Hematopoietic multipotent progenitor cell treated with erythropoietin and hydrocortisone succinate and interleukin-3 and kit ligand, for 8 days (in vitro differentiated cells): ENCODE measurements at places on chromosomes 13 and 19.

DNA sequence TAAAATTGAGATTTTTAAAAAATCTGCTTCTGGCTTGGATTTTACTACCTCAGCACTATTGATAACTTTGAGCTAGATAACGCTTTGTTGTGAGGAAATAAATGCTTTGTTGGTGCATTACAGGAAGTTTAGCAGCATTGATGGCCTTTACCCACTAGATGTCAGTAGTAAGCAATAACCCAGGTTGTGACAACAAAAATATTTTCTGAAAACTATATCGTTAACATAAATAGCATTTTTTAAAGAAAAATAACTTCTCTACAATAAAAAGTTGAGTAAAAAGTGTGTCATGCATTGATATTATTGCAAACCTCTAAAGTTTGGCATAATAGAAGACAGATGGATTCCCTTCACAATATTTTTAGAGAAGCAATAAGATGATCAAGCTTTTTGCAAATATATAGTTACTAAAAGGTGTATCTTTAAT lies 1246.5 kb downstream of the UQCRFS1 start:
- DNase-seq: peak; percentile 4

DNA sequence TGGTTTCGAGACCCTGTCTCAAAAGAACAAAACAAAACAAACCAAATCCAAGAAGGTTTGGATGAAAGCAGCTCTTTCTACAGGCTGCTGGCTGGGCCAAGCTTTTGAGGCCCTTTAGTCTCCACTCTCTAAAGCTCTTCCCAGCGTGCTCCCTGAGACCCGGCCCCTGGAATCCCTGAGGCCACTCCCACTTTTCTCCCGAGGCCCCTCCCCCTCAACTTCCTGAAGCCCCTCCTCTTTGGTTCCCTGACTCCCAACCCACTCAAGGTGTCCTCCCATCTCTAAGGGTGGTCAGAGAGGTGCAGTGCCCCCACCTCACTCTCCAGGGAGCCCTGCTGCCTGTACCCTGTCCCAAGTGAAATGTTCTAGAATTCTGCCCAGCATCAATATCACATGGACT lies 10.6 kb downstream of the ERICH6B start:
- DNase-seq: no peak

GRCh38 chr19:57615346-57615745 lies 1.3 kb downstream of the ZNF134 start:
- peak; percentile 38 for DNase-seq

- no peak for DNase-seq
These were observed 29.1 kb upstream of the NCCRP1 start for GRCh38 chr19:39167461-39168257.

GRCh38 chr13:72889495-72889894 lies 107.6 kb downstream of the PIBF1 start:
- DNase-seq: peak; percentile 93

- peak; percentile 71 for DNase-seq
These were observed at the start of gene LRG1 for GRCh38 chr19:4539693-4540581. Gene LRG1 (minus strand): TSS chr19:4540036. CDS start chr19:4540013, 23 bp downstream.

DNA sequence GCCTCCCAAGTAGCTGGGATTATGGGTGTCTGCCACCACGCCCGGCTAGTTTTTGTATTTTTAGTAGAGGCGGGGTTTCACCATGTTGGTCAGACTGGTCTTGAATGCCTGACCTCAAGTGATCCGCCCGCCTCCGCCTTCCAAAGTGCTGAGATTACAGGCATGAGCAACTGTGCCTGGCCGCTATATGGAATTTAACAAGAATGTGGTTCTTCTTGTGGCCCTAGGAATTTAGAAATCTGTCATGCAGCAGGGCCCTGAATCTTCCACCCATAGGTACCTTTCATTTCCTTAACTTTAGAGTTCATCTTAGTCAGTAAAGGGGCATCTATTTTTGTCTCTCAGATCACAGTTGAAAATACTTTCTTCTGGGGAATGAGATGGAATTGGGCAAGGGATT lies 25.6 kb upstream of the NDFIP2 start:
- DNase-seq: no peak

GRCh38 chr13:76286178-76286577 lies 600.0 kb downstream of the KCTD12 start:
- DNase-seq: no peak

DNA sequence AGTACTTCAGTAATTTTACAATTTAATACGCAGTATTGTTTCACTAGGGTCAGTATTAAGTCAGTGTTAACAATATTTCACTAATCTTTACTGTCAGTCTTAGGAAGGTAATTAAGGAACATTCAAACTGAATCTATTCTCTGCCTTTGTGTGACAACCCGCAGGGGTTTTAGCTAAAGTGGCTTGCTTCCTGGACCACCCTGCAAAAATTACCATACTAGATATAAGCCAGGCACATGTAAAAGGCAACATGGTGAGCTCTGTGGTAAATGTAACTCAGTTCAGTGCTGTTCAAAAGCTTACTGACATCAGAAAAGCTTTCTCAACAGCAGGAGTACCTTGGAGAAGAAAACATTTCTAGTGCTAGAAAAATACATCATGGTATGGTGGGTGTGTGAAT lies 116.7 kb downstream of the FREM2 start:
- no peak for DNase-seq

DNA sequence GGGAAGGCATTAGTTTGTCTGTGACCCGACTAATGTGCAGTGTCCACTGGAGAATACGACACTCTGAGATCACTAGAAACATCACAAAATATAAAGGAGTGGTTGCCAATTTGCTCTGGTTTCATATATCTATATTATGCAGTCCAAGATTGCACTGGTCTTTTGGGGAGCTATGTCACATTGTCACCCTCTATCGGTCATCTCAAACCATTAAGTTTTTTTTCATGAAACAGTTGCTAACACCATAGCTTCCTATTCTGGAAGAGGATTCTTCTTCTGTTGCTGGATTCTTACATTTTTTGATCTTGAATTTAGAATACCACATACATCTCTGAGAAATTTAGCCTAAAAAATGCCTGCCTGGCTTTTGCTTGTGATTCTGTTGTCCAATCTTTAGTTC lies 168.6 kb downstream of the LACC1 start:
- peak; percentile 10 for DNase-seq

GRCh38 chr13:39656325-39656677 lies 839 bp downstream of the COG6 start:
- no peak for DNase-seq

DNA sequence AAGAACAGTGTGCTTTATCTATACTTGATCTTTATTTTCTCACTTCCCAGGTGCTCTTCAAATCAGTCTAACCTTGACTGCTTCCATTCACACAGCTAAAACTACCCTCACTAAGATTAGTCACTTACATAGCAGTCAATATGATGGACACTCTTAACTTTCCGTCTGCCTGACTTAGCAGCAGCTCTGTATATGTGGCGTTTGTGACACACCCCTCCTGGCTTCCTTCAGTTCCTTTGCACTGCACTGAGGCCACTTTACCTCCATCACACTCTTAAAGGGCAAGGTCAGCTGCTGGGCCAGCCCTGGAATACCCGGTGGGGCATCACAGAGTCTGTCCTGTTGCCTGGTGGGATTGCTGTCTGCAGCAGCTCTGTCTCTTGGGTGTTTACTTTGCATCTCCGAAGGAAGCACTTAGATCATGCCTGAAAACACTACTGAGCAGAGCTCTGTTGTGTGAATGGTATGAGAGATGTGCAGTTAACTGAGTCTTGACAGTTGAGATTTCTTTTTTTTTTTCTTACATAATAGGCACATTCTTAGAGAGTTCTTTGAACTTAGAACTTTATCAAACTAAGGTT lies 35.6 kb upstream of the IL17D start:
- no peak for DNase-seq

DNA sequence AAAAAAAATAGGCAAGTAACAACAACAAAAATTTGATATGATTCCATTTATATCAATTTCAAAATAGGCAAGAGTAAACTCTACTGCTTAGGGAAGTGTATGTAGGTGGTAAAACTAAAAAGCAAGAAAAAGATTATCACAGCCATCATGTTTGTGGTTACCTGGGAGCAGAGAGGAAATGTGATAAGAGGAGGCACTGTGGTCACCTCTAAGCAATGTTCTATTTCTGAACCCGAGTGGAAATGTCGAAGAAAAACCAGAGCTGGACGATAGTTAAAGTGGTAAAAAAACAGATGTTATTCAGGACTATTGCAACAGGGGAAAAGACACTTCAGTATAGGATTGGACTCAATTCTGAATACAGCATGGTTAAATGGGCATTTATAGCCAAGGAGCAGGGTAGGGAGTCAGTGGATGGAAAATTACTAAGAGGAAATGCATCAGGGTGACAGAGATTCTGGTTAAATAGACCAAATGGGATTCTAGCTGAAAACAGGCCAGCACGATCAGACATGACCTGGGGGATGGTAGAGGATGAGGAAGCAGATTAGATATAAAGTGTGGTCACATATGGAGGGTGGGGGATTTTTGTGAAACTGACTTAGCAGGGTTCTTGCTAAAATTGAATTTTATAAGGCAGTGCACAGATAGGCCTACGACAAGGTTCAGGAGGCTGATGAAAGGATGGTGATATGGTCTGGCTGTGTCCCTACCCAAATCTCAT lies 6.0 kb upstream of the TEX30 start:
- DNase-seq: peak; percentile 51

DNA sequence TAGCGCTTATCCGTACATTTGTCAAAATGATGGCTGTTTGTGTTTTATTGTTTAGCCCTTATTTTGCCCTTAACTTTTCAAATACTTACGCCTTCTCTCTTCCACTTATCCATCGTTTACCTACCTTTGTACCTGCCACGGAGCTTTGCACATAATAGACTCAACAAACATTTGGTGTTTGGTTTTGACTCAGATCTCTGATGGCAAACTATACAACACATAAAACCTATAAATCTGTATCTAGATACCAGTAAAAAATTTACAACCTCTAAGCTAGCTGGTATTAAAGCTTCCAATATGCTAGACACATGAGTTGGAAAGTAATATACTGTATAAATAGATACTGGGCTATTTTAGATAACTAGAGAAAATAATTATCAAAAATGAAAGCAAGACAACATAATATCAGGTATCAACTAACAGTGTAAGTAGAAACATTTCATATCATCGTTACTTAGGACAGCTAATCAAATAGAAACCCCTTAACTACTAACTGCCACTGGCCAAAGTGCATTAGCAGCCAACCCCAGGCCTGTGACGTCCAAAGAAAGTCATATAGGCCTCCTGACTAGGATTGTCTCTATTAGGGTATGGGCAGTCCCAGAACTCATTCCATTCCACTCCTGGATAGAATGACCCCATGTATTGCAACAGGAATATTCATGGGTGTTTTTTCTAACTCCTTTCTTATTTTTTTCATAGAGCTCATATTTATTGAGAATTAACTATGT lies 53.8 kb downstream of the KCTD12 start:
- no peak for DNase-seq

GRCh38 chr13:104766319-104766718 lies 1700.1 kb upstream of the SLC10A2 start:
- DNase-seq: no peak

DNA sequence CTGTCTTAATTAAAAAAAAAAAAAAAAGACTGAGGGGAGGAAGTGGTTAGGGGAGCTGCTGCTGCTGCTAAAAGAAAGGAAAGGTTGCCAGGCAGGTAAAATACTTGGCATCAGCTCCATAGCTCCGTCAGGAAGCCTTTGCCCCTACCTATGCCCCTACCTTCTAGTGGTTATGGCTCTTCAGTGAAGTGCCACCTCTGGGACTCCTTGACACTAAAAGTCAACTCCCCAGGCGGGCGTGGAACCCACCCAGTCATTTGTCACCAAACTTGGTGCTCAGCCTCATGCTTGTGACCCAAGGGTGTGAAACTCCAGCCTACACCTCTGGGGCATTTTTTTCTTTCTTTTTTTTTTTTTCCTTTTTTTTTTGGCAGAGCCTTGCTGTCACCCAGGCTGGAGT lies 4.9 kb upstream of the NECTIN2 start:
- no peak for DNase-seq

GRCh38 chr13:108030769-108031168 lies 184.6 kb downstream of the LIG4 start:
- no peak for DNase-seq

- no peak for DNase-seq
These were observed 1566.6 kb downstream of the EFNB2 start for GRCh38 chr13:104968876-104969275.

DNA sequence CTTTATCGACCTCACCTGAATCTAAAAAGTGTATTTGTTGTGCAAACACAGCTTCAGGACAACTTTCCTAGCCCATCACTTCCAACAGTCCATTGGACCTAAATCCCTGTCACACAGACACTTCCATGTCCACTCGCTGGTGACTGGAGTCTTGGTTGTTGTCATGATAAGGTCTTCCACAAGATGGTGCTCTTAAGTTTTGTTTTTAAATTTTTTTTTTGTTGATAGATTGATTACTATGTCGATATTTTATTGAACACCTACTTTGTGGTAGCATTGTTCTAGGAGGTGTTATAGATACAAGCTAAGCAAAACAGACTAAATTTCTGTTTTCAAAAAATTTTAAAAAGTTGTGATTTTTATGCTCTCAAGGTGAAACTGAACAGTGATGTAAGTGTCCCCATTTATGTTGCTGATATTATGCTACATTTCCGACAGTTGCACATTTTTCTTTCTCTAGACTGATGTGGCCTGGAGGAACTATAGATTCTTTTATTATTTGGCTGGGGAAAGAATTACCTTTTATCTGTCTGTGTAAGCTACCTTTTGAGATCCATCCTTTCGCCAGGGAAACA lies 8.1 kb upstream of the ERICH6B start:
- peak; percentile 28 for DNase-seq

GRCh38 chr19:6708346-6708745 lies 12.1 kb downstream of the C3 start:
- no peak for DNase-seq

DNA sequence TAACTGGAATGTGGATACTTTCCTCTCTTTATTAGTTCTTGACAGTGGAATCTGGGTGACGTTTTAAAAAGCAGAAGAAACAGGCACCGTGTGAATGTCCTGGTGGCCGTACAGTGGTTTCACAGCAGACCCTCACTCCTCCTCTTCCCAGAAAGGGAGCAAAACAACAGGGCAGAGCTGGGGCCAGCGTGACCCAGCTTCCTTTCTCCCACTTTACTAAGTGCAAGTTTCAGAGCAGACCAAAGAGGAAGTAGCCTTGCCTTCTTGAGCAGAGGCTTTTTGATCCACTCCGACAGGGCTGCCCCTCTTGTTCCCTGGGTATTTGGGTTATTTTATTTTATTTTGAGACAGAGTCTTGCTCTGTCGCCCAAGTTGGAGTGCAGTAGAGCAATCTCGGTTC lies 19.6 kb upstream of the C19orf33 start:
- no peak for DNase-seq

DNA sequence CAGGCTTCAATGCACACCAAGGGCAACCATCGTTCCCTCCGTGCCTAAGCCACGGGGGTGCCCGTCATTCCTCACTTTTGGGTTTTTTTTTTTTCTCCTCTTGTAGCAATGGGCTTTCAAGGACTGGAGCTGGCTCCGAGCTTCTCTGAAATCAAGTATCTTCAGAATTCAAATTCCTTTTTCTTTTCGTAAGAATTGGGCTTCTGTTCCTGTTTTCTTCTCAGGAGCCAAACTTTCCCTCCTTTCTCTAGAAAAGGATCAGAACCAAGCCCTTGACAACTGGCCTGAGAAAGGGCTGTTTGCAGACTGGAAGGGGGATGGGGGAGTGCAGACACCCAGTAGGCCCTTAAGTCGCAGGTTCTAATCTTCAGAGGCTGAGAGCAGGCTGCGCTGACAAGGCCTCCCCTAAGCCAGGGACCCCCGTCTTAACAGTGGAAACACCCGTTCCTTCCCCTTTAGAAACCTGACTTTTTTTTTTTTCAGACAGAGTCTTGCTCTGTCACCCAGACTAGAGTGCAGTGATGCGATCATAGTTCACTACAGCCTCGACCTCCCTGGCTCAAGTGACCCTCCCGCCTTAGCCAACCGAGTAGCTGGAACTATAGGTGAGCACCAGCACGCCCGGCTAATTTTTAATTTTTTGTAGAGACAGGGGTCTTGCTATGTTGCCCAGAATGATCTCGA lies 51.6 kb downstream of the RFX2 start:
- no peak for DNase-seq

GRCh38 chr19:1526979-1527649 lies 3.2 kb downstream of the PLK5 start:
- DNase-seq: no peak
